Activated naive CD8-positive, alpha-beta T cell treated with anti-CD3 and anti-CD28 coated beads for 36 hours (primary cell): ENCODE measurements at places on chromosomes 1 and 21. TPM values are rescaled to one million over a fixed set of nuclear protein-coding genes. Genes with fewer than 3 reads are reported as not detected.

GRCh38 chr1:42469727-42470126, 6.6 kb downstream of the CCDC30 start:
- peaks cover 1% of the 10 kb centered on the region for H3K36me3 ChIP-seq
- no peaks in the 10 kb centered on the region for H3K4me1 ChIP-seq
- DNase-seq = no peak
- H3K27me3 ChIP-seq = no peaks in the 10 kb centered on the region
- H3K4me3 ChIP-seq = no peak overlapping the region

GRCh38 chr1:6027591-6027990, 18.1 kb upstream of the KCNAB2 start:
- peaks cover 53% of the 10 kb centered on the region for H3K36me3 ChIP-seq
- no peaks in the 10 kb centered on the region for H3K27me3 ChIP-seq
- peak overlapping the region; percentile 97 for H3K4me3 ChIP-seq
- DNase-seq = peak; percentile 43
- H3K4me1 ChIP-seq = peaks cover 48% of the 10 kb centered on the region
- peak overlapping the region; percentile 97 for H3K27ac ChIP-seq

- H3K4me1 ChIP-seq = no peaks in the 10 kb centered on the region
- H3K36me3 ChIP-seq = peaks cover 30% of the 10 kb centered on the region
These were observed 105.3 kb downstream of the BACH1 start for GRCh38 chr21:29403922-29404538.

SWT1 gene
- 1.4 TPM for total RNA-seq

GRCh38 chr1:51837243-51837642, 41.3 kb downstream of the NRDC start:
- no peak overlapping the region for H3K4me3 ChIP-seq
- peaks cover 12% of the 10 kb centered on the region for H3K36me3 ChIP-seq
- H3K4me1 ChIP-seq = peaks cover 7% of the 10 kb centered on the region
- no peak for DNase-seq

GRCh38 chr1:185733818-185734735, at the start of gene HMCN1:
Gene HMCN1 (plus strand): TSS chr1:185734391. CDS start chr1:185734780, 389 bp downstream.
- H3K36me3 ChIP-seq = peaks cover 6% of the 10 kb centered on the region
- H3K4me3 ChIP-seq = peak within 1 kb of the TSS; percentile 67
- peak; percentile 4 for DNase-seq
- H3K4me1 ChIP-seq = peaks cover 15% of the 10 kb centered on the region
- peak within 1 kb of the TSS; percentile 51 for H3K27ac ChIP-seq
- peaks cover 57% of the 10 kb centered on the region for H3K27me3 ChIP-seq

- peaks cover 23% of the 10 kb centered on the region for H3K27me3 ChIP-seq
- H3K4me1 ChIP-seq = no peaks in the 10 kb centered on the region
- no peak overlapping the region for H3K27ac ChIP-seq
- DNase-seq = no peak
- no peaks in the 10 kb centered on the region for H3K36me3 ChIP-seq
- H3K4me3 ChIP-seq = no peak overlapping the region
These were observed 7.8 kb downstream of the VASH2 start for GRCh38 chr1:212958175-212958574.

AJAP1 gene
- not detected for total RNA-seq

DNA sequence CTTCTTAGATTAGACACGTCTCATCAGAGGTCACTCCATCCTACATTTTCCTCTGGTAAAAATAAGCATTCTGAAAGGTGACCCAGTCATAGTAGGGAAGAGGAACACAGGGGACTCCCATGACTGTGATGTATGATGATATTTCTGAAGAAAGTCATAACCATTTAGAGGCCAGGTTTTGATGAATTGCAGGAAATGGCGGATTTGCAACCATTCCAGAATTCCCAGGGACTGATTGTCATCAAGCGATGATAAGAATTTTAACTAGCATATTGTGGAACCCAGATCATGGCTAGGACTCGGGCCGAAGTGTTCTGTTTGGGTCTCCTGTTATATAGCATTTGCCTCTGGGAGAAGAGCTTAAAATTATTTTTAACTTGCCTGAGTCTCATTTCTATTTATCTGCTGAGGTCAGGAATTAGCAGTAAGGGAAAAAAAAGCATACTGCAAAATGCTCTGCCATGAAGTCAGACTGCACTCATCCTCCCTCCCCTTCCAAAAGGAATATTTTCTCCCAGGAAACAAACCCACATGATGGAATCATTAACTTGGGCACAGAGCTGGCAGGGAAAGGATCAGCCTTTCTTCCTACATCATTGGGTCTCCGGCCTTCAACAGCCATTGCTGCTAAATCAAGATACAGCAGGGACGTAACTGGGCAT, 286.7 kb downstream of the HLX start:
- H3K36me3 ChIP-seq = no peaks in the 10 kb centered on the region
- H3K4me1 ChIP-seq = peaks cover 4% of the 10 kb centered on the region
- peaks cover 17% of the 10 kb centered on the region for H3K27me3 ChIP-seq
- H3K27ac ChIP-seq = no peak overlapping the region
